ENCODE measurements at places on chromosomes 2 and 18.

DNA sequence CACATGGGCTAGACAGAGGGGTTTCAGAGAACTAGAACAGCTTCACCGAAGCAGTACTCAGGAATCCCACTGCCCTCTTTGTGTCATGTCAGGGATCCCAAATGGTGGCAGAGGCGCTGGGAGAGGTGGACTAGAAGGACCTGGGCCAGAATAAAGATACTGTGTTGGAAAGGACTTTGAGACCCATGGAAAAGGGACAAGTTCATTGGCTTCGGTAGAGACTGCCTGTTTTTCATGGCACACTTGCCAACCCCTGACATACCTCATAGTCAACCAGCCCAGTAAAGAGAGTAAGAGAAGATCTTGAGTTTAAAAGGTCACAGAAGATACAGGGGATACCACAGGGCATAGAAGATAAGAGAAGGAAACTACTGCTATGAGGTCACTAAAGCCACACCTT is 381.0 kb downstream of the RIT2 start:
- no peak for DNase-seq

GRCh38 chr2:231966886-231967285 is 5.4 kb downstream of the DIS3L2 start:
- no peak for DNase-seq

- DNase-seq: no peak
Observed at GRCh38 chr18:9774150-9774549, 66.0 kb downstream of the RAB31 start.

GRCh38 chr2:219727771-219728429 is 100.5 kb downstream of the SLC4A3 start:
- no peak for DNase-seq

GRCh38 chr2:81196383-81196851 is 891.9 kb upstream of the LRRTM1 start:
- DNase-seq: no peak

DNA sequence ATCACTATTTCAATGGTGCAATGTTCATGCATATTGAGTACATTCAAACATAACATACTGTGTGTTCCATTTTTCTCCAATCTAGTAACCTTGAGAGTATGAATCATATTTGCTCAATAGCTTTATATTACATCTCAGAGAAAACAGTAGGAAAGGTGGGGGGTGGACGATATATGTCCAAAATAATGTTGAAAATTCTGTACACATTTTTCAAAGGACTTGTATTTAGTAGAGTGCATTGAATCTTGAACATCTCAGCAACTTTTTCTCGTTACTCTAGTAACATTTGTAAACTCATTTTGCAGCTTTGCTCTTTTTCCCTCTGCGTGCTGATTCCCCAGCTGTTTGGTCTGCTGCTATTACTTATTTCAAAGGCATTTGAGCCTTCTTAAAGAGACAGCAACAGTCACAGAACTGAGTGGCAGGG is 1487.0 kb downstream of the LRP1B start:
- DNase-seq: no peak

DNA sequence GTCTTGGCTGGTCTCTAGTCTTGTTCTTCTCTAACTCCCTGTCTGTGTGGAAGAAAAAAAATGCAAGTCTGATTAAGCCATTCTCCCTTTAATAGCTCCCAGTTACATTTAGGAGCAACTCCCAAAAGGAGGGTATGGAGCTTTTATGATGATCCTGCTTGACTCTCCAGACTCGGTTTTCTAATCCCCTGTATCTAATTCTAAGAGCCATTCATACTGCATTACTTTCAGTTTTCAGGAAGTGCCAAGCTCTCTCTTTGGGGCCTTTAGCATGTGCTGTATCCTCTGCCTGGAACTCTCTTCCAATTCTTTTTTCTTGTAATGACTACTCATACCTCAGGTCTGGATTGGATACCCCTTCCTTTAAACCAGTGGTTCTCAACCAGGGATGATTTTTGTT is 219.7 kb upstream of the SPRED2 start:
- no peak for DNase-seq

DNA sequence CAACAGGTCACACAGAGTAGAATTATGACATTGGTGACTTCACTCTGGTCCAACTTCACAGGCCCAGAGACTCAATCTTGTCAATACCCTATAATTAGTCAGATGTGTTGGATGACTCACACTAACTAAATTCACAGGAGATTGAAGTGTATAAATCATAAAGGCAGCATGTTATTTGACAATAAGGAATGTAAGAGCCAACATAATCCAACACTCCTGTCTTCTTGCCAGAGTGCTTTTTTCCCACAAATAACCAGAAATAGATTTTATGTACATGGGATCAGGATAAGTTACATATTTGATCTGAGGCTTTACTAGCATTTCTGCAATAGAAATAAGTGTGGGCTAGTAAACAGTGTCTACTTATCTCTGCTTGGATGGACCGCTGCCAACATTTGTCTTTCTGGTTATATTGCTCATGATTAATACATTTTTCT is 42.2 kb upstream of the ZSWIM2 start:
- no peak for DNase-seq

DNA sequence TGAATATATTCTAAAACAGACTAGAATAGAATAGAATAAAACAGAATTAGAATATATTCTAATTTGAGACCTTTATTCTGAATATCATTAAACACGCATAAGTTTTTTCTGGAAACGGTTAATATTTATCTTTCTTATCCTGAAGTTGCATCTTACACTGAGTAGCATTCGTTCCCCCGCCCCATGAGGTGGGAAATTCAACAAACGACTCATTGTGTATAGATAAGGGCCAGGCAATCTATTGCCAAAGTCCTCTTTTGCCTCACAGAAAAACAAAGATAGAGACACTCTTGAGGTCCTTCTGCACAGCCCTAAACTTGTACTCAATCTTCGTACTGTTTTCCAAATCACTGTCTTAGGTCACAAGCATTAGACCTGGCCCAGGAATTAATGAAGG is 98.1 kb downstream of the COL6A3 start:
- DNase-seq: no peak

DNA sequence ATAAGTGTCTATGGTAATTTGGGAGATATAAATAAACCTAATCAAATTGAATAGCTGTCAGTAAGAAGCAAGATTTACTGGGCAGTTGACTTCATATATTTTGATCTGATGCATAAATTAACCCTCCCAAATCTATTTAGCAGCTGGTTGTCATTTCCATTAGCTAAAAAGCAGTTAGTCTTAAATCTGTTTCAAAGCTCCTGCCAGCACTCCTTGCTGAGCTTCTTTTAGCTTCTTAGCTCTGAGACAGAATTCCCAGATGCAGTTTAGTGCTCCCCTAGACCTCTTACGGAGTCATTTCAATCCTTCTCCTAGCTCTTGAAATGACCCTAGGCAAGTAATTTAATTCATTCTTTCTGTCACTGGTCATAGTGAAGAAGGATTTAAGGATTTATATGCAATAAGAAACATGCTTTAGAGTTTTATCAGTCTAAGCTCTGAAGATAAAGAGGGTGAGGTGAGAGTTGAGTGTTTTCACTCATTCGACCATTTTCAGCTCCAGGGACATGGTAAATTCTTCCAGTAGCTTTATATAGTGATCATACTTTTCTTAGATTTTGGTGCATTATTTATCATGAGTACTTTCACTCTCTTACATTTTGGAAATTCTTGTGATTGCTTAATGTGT is 98.9 kb downstream of the PHLPP1 start:
- DNase-seq: no peak

- no peak for DNase-seq
Observed at GRCh38 chr2:203706403-203706802, at the start of gene CD28. Gene CD28 (plus strand): TSS chr2:203706639. CDS start chr2:203706697, 58 bp downstream.

DNA sequence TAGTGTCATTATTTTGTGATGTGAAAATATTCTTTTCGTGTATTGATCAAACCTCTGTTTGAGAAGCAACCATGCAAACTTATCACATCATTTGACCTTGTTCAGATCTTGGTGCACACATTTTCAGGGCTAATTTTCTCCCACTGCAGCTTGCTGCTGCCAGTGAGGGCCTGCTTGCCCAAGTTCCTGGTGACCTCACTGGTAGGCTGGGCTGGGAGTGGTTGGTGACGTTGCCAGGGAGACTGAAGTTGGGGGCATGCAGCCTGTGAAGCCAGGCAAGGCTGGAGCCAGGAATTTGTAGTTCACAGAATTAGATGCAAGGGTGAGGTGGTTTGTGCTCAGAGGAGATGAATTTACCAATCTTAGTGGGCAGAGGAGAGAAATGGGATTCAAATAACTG is 38.5 kb downstream of the PARD3B start:
- DNase-seq: no peak

DNA sequence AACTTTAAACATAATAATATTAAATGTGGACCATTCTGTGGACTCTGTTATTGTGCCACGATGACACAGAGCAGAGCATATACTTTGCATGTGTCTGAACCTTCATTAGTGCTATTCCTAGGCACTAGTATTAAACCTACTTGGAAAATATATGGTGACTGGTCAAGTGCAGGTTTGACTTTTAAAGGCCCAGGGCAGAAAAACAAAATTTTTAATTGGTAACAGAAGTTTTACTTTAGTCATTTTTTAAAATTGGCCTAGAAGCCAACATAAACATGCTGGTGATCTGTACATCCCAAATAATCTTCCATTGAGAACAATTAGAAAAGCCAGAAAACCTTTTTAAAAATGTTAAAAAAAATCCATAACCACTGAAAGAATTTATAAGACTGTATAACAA is 16.6 kb downstream of the LDAH start:
- no peak for DNase-seq

- DNase-seq: no peak
Observed at GRCh38 chr2:195903956-195904355, 164.7 kb downstream of the DNAH7 start.

GRCh38 chr2:85850451-85850850 is 38.3 kb downstream of the ST3GAL5 start:
- no peak for DNase-seq

GRCh38 chr2:219671279-219671678 is 43.8 kb downstream of the SLC4A3 start:
- DNase-seq: no peak

- no peak for DNase-seq
Observed at GRCh38 chr2:105776560-105776928, 31.8 kb downstream of the NCK2 start.

GRCh38 chr2:67625690-67626475 is 228.8 kb downstream of the ETAA1 start:
- no peak for DNase-seq
